ENCODE measurements at places on chromosomes 11 and 22. TPM values are rescaled to one million over a fixed set of nuclear protein-coding genes. Genes with fewer than 3 reads are reported as not detected.

GRCh38 chr22:33658775-33659174 lies 261.5 kb downstream of the LARGE1 start:
- peak; percentile 7 for DNase-seq

PHOX2A gene
- total RNA-seq, result not detected

OR10G8 gene
- not detected for total RNA-seq

GRCh38 chr11:118632577-118633318 lies 25.3 kb downstream of the PHLDB1 start:
- DNase-seq, result no peak

GRCh38 chr22:26995235-26995634 lies 337.8 kb downstream of the MIAT start:
- no peak for DNase-seq

PKDREJ gene
- 0.68 TPM for total RNA-seq

Data from prostate gland (tissue), 2 donors.